ENCODE measurements at places on chromosomes 12 and 14.

- no peak for DNase-seq
Measured at GRCh38 chr14:88289234-88289633, 33.8 kb downstream of the KCNK10 start.

- no peak for DNase-seq
Measured at GRCh38 chr12:26817183-26817591, 15.8 kb downstream of the ITPR2 start.

GRCh38 chr12:6458281-6459003 is 6.6 kb downstream of the TAPBPL start:
- no peak for DNase-seq

- DNase-seq, result no peak
Measured at GRCh38 chr14:93245764-93246420, 38.8 kb downstream of the UBR7 start.

- DNase-seq, result no peak
Measured at GRCh38 chr12:49627752-49628360, 4.5 kb downstream of the PRPF40B start.

GRCh38 chr12:113305281-113305856 is 29.5 kb downstream of the SLC8B1 start:
- DNase-seq, result no peak

DNA sequence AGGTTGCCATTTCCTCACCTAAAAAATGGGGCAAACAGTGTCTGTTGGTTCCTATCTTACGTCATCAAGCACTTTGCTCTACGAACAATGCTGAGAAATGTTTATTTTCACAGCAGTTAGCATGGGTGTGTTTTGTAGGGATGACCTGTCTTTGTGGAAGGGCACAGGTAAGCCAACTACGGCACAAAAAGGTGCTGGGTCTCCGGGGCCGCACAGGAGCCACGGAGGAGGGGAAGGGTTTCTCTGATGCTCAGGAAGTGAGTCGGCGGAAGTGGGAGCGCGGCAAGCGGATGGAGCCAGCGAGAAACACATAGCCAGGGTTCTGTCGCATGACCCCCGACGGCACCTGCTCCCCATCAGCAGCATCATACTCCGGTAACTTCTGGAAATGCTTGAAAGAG is 65.6 kb upstream of the TCL1B start:
- no peak for DNase-seq

GRCh38 chr12:10986812-10987211 is at the start of gene TAS2R50:
Gene TAS2R50 (minus strand): TSS chr12:10986912. CDS start chr12:10986860, 52 bp downstream.
- no peak for DNase-seq

GRCh38 chr12:29921307-29921706 is 137.6 kb upstream of the TMTC1 start:
- no peak for DNase-seq

- no peak for DNase-seq
Measured at GRCh38 chr12:110556705-110557104, 26.4 kb downstream of the PPTC7 start.

DNA sequence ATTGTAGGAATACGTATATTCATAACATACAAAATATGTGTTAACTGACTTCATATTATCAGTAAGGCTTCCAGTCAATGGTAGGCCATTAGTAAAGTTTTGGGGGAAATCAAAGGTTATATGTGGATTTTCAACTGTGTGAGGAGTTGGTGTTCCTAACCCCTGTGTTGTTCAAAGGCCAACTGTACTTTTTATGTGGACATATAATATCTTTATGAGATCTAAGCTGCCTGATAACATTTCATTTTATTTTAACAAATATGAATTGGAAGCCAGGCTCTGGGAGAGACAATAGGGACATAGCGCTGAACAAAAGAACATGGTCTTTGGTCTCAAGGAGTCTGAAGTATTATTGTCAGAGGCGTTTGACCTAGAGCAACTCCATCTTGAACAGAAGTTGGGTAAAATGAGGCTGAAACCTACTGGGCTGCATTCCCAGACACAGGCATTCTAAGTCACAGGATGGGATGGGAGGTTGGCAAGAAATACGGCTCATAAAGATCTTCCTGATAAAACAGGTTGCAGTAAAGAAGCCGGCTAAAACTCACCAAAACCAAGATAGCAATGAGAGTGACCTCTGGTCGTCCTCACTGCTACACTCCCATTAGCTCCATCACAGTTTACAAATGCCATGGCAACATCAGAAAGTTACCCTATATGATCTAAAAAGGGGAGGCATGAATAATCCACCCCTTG is 147.2 kb downstream of the KSR2 start:
- DNase-seq, result no peak

- no peak for DNase-seq
Measured at GRCh38 chr12:58314610-58315009, 373.2 kb downstream of the ATP23 start.

DNA sequence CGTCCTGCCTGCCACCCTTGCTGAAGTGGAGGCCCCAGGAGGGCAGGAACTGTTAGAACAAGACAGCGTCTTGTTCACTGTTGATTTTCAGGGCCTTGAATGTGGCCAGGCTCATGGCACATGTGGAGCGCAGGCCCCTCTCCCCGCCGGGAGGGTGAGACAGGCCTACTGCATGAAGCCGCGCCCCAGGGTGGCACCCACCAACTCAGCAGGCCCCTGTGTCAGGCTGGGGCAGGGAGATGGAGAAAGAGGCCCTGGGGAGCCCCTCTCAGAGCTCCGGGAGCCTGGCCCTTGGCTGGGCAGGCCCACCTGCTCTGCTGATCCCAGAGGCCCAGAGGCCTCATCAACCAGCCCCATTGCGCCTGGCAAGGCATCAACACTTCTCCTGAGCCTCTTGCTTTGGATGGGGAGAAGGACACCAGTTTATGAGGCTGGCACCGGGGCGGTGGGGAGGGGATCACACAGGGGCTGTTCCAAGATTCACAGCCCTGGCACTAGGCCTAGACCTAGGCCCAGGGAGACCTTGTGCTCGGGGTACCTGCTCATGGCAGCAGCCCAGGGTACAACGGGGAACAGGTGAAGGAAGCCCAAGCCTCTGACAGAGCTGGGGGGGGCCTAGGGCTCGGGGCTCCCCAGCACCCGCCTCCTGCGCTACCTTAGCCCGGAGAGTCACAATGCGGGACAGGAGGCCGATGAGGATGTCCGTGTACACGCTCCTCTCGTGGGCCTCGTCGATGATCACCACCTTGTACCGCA is 18.1 kb downstream of the DHX37 start:
- no peak for DNase-seq

DNA sequence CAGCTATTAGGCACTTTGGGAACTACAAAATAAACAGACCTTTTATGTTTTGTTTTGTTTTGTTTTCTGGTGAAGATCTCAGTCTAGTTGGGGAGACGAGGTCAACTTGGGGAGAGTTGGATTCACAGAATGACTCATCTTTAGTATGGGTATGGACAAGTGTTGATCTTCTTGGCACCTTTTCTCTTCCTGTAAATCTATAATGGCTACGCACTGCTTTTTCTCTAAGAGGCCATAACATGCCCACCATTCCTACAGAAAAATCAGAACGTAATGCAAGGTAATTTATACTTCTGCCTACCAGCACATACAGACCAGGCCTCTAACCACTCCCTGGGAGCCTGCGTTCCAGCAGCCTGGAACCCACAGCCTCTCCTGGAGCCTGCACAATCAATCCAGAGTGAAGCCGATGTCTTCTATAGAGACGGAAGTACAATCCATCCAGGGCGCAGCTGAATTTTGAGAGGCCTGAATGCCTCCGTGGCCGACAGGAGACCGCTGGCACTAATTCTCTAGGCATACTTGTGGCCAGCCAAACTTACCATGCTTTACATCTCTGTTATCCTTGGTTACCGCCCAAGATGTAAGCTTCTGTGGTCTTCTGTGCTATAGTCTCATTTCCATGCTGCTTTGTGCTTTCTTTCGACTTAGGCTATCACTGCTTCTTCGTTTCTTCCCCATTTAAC is 717 bp downstream of the PPHLN1 start:
- DNase-seq, result no peak

- no peak for DNase-seq
Measured at GRCh38 chr12:114221136-114221833, 184.7 kb downstream of the TBX5 start.

DNA sequence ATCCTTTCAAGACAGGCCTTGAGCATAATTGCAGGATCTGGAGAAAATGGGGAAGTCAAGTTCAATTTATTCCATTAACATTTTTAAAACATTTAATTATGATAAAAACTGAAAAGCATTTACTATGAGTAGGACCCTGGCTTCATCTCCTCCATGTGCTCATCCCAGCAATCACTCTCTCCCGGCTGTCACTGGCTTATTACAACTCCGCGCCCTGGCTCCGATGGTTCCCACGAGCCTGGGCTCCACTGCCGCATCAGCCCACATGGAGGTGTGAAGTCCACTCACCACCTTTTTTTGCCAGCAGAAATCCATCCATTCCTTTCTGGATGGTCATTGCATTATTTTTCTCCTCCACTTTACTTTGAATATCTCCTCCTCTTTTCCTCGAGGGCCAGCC is 194.4 kb downstream of the EMP1 start:
- no peak for DNase-seq

DNA sequence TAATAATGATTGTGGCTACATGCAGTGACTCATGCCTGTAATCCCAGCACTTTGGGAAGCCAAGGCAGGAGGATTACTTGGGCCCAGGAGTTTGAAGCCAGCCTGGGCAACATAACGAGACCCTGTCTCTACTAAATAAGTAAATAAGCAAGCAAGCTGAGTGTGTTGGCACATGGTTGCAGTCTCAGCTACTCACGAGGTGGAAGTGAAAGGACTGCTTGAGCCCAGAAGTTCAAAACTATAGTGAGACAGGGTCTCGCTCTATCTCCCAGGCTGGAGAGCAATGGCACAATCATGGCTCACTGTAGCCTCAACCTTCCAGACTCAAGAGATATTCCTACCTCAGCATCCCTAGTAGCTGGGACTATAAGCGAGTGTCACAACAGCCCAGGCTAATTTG is 64.7 kb downstream of the RPS6KA5 start:
- no peak for DNase-seq

DNA sequence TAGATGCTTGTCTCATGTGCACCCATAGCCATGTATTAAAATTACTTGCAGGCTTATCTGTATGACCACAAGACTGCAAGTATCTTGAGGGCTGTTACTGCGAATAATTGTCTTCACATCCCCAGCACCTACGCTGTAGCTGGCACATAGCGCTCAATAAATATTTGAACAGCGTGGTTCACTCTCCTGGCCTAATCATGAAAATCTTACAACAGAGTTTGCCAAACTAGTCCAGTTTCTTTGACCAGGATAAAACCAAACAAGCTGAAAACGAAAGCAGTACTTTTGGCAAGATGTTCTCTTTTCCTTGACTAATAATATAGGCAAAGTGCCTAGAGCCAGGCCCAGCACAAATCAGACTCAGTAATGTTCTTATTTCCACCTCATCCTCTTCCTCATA is 106.7 kb downstream of the RPS29 start:
- DNase-seq, result no peak

- DNase-seq, result no peak
Measured at GRCh38 chr12:122835750-122836026, 431 bp downstream of the HIP1R start.

- no peak for DNase-seq
Measured at GRCh38 chr12:122336015-122336946, 70.0 kb upstream of the VPS33A start.

DNA sequence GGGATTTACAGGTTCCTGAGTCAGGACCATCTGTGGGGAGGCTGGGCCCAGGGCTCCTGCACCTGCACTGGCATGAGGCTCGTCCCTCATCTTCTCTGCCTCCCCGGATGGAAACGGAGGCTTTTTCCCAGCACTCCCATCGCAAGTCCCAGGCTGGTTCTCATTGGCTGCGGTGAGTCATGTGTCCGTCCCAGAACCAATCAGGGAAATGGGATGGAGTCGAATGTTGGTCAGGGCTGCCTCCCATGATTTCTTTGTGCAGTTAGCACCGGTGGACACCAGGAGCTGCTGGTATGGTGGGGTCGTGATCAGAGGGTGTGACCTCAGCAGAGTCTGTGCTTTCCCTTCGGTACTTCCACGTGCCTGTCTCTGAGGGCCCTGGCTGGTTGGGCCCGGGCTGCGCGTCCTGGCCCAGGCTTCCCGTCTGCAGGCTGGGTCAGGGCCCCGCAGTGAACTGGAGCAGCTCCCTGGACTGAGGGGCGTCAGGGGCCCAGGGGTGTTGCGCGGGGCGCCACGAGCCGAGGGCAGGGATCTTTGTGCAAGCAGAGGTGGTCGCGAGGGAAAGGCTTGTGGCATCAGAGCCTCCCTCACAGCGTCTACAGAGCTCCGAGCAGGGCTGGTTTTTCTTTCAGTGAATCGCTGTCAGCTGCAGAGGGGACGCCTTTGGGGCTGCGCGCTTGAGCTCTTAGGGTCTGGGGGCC is 168.1 kb downstream of the ADGRD1 start:
- no peak for DNase-seq

- DNase-seq, result no peak
Measured at GRCh38 chr12:93825501-93825888, 148.3 kb downstream of the CRADD start.

DNA sequence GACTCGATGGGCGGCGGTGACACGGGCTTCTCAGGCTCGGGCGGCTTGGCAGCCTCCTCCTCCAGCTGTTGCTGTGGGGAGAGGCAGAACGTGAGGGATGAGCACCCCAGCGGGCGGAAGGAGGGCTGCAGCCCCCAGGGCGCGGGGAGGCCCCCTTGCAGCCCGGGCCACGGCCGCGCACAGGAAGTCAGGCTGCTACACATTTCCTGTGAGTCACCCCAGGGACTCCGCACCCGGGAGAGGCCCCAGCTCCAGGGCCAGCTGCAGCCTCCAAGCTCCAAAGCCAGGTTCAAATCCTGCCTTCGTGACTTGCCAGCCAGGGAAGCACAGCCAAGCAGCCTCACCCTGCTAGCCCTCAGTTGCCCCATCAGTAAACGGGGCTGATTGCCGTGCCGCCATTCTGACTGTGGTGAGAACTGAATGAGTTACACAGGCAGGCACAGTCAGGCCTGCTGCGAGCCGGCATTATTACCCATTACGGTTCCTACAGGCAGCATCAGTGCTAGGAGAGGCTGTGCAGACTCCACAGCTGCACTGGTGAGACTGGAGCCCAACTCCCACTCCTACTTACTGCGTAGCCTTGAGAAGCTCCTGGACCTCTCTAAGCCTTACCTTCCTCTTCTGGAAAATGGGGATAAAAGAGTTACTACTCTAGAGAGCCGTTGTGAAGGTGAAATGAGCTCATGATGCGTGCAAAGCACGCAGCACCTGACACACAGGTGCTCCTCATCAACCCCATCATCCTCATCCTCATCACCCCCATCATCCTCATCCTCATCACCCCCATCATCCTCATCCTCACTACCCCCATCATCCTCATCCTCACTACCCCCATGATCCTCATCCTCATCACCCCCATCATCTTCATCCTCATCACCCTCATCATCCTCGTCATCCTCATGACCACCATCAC is 100.9 kb downstream of the NCOR2 start:
- DNase-seq, result no peak

DNA sequence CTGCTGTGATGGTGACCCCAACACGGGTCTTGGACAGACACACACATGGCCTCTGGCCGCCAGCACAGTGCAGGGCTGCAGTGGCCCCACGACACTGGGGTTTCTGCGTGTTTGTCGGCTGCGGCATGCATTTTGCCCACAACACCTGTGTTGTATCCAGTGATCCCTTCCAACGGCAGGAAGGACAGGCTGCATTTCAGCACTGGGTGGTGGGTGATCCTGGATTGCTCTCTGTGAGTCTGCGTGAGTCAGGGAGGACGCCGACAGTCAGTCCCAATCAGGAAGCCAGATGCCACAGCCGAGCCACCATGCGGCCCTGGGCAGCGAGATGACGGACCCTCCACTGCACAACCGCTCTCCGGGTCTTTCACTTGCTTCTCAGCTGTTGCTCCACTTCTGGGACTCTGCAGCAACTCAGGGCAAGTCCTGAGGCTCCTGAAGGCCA is 20.6 kb downstream of the LRTM2 start:
- no peak for DNase-seq

All from cortex of kidney (tissue), 1 donor.